ENCODE measurements at places on chromosomes 2 and 18.

DNA sequence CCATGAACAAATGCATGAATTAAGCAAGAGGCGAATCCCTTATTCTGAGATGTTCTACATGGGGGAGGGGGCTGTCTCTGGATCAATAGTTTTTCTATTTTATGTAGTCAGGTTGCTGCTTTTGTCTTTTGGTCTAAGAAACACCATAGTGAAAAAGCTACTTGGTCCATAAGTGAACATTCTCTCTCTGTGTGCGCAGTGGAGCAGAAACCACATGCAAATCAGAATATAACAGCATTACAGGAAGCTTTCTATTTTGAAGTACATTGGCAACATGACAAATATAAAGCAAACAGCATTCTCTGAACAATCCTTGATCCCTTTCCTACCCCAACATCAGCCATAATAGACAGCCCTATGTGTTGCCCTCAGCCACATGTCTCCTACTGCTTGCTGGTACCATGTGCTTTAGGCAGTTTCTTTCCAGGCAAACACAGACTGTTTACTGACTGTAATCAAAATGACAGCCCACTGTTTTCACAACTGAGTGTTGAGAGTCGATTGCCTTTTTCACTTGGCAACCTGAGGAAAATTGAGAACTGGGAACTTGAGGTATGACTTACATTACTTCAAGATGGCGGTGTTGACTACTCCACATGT is 10.6 kb downstream of the SCN3A start:
- no peak for DNase-seq

DNA sequence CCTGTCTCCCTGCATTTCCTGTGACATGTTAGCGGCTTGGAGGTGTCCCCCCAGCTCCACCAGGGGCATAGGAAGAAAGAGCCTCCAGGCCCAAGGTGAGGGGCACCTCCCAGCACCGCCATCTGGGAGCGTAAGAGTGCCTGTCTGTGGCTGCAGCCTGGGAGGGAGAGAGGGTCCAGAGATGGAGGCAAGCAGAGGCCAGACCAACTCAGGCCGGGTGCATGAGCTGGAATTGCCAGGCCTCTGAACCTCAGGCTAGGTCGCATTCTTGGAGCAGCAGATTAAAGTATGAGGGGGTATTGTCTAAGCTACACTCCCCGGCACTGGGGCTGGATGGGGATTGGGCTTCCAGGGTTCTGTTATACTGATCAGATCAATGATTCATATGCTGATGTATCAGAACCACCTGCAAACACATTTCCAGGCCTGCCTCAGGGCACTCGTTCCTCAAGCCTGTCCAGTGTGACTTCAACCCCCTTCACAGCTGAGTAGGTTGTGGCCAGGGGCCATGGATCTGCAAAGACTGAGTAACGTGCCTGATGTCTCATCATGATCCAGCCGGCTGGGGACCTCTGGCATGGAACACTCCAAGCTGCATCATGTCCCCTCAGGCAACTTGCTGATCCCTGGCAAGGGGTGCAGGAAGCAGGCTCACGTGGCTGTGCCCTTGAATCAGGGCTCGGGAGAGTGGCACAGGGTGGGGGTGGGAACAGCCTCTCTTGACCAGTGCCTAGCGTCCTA is 73.2 kb downstream of the HS1BP3 start:
- no peak for DNase-seq

- no peak for DNase-seq
Observed at GRCh38 chr2:158021226-158021625, 80.5 kb upstream of the UPP2 start.

DNA sequence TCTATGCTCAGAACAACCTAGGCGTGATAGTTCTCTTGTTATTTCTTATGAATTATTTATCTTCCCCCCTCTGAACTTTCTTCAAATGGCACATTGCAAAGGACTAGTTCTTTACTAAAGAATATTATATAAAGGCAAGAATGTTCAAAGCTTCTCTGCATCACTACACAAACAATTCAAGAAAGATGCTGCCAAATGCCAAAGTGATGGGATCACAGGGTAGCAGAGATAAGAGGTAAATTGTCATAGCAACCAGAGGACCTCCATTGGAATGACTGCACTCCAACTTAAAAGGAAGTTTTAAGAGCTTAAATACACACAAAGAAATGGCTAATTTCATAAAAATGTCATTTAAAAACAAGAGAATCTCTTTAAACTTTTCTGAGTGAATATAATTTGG is 72.8 kb downstream of the AQP4 start:
- DNase-seq, result no peak

GRCh38 chr18:51852681-51853080 is 487.3 kb upstream of the DCC start:
- no peak for DNase-seq

DNA sequence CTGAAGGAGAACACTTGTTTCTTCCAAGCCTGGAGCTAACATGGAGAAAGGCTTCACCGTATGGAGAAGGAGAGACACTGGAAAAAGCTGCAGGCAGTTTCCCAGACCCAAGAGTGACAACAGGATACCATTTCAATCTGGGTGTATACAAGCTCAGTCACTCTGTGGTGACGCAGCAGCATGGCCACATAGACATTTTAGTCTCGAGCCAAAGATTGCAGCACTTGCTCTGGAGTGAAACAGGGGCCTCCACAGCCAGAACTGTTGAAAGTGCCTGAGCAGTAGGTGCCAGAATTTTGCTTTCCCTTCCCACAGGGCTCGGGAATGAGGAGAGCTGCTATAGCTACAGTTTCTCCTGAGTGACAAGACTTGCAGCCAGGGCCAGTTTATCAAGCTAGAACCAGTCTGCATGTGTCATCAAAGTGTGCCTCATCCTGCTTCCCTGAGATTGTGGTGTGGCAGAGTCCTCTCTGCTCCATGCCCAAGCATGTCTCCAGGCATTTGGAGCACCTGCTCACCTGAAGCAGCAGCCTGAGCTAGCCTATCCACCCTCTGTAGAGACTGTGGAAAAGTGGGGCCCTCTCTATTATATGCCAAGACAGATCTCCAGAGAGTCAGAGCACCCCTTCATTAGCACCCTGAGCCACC is 234.6 kb upstream of the CDH19 start:
- no peak for DNase-seq

GRCh38 chr2:134402410-134402809 is 148.5 kb downstream of the MGAT5 start:
- no peak for DNase-seq

GRCh38 chr2:95024371-95024770 is 1.1 kb upstream of the MAL start:
- no peak for DNase-seq

DNA sequence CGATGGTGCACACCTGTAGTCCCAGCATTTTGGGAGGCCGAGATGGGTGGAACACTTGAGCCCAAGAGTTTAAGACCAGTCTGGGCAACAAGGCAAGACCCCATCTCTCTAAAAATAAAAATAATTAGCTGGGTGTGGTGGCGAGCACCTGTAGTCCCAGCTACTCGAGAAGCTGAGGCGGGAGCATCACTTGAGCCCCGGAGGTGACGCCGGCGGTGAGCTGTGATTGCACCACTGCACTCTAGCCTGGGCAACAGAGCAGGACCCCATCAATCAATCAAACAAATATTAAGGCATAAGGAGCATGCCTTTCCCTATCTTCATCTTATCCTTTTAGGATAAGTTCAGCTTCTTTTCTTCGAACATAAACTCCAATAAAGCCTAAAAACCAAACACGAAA is 1.1 kb downstream of the WDSUB1 start:
- DNase-seq, result no peak

GRCh38 chr18:79317703-79318102 is 78.0 kb upstream of the NFATC1 start:
- DNase-seq, result no peak

DNA sequence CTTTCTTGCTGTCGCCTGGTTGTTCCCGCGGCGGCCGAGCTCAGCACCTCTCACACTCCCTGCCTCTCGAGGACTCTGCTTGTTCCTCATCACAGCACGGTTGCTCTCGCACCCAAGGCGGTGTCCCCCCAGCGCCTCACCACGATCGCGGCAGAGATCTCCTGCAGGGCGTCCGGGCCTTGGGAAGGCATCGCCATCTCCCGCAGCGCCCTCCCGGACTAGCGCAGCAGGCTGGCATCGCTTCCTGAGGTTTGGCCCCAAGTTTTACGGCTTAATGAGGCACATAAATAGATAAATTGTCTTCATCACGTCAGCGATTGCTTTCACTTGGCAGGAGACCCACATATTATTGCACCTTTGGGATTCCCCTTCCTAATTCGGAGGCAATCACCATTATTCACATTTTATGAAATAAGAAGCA is 125.4 kb downstream of the RGPD3 start:
- no peak for DNase-seq

DNA sequence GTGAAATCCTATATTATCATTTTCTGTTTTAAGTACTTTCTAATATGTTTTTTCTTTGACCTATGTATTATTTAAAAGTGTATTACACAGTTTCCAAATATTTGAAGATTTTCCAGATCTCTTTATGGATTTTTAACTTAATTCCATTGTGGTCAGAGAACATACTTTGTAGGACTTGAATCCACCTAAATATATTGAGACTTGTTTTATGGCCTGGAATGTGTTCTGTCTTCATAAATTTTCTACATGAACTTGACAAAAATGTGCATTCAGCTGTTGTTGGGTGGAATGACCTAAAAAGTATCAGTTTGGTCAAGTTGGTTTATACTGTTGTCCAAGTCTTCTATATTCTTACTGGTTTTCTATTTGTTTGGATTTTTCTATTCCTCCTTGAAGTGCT is 33.8 kb upstream of the TMEM247 start:
- DNase-seq, result no peak

DNA sequence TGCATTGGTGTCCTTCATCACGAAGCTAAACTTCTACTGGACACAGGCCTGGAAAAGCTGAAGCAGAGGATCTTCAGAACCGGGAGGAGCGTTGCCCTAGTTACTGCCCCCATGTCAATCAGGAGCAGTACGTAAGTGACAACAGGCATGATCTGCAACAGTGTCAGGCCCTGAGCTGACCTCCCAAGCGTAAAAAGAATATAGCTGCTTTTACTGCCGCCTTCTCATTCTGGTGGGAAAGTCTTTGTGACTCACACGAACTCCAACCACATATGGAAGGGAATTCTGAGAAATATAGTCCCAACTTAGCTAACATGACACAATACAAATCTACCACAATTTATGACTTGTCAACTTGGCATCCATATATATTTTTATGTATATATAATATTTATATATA is 1007.7 kb upstream of the CDH2 start:
- DNase-seq, result no peak

- no peak for DNase-seq
Observed at GRCh38 chr2:65076345-65076710, 20.1 kb downstream of the CEP68 start.

DNA sequence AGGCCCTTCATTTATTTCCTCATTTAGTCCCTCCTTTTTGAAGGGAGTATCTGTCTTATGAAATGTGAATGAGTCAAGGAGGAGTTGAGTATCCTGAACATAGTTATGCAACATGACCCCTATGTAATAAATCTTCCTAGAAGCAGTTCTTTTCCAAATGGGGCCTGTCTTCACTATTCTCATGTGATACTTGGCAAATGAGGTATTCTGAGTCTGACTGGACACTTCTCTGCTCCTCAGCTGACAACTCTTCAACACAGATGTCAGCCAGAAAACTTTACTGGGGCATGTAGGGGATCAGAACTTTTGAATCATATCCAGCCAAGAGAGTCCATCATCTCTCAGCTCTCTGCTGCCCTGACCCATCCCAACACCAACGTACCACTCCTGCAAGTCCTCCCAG is 291.6 kb downstream of the ZNF385B start:
- DNase-seq, result no peak

DNA sequence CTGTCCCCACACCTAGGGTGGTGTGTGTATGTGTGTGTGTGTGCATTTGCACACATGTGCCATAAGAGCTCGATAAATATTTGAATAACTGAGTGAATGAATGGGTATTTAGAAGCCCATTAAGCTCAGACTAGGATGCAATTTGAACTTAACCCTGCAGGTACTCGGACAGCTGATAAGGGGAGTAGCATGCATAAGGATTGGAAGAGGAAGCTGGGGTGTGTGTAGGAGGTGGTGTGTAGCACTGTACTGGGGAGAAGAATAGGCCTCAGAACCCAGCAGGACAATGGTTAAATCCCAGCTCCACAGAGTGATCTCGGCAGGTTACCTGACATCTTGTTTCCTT is 1.8 kb upstream of the KCNF1 start:
- DNase-seq, result no peak

GRCh38 chr2:209472112-209472832 is 48.4 kb downstream of the MAP2 start:
- peak; percentile 54 for DNase-seq

DNA sequence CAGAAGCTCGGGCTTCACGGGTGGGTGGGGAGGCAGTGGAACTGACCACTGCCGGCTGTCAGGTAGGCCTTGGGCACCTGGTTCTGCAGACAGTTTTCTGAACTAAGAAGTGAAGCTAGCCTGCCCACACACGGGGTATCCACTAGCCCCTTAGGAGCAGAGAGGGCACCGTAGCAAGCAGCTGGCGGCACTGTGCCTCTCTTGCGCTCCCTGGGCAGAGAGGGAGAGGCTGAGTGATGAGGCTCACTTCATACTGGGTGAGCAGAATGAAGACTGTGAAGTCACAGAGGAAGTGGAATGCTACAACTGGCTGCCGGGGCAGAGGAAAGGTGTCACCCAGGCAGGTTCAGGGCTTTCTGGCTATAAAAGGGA is 753 bp downstream of the ITPRIPL1 start:
- no peak for DNase-seq

- DNase-seq, result no peak
Observed at GRCh38 chr2:83516503-83516902, 942.6 kb downstream of the SUCLG1 start.

DNA sequence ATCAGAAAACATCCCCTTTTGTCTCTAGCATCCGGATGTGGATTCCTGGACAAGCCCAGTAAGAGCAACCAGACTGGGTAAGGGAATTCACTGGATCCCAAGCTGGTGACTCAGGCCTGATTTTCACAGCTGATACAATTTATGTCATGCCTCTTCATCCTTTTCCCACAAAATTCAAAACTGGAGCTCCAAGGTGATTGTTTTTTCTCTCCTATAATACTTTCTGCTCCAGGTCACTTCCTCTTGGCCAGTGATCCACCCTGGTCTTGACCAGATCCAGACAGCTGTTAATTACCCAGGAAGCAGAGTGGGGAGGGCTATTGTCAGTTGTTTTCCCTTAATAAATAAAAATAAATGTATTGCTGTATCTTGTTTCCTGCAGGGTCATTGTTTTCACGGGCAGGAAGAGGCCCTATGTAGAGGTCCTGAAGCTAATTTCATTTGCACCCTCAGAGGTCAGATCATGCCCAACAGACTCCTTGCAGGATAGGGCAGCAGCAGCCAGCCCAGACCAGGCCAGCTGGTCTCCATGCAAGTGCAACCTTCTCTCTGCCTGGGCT is 57.6 kb downstream of the EVA1A start:
- no peak for DNase-seq

GRCh38 chr2:176193048-176193447 is 4.6 kb downstream of the HOXD1 start:
- DNase-seq, result no peak

GRCh38 chr18:10798727-10799550 is 273.1 kb downstream of the NAPG start:
- no peak for DNase-seq

- no peak for DNase-seq
Observed at GRCh38 chr2:109204412-109204811, 75.4 kb downstream of the SH3RF3 start.

GRCh38 chr2:239339726-239340601 is 60.9 kb downstream of the HDAC4 start:
- DNase-seq, result no peak

Data from DMS 273 treated with DMSO at 0.1 percent for 48 hours (cell line).